Fibroblast of mammary gland (primary cell): ENCODE measurements at places on chromosomes 1 and 21.

- peak; percentile 74 for DNase-seq
Observed at GRCh38 chr1:60984062-60984799, 98.1 kb upstream of the NFIA start.

GRCh38 chr1:178496410-178497135 lies at the start of gene CLEC20A:
TSS of gene CLEC20A (minus strand) at chr1:178496964. CDS start at chr1:178496939, 25 bp downstream.
- DNase-seq, result no peak

- no peak for DNase-seq
Observed at GRCh38 chr1:93569489-93569888, 112.1 kb downstream of the BCAR3 start.

- no peak for DNase-seq
Observed at GRCh38 chr1:233652526-233652925, 38.6 kb downstream of the KCNK1 start.

- DNase-seq, result no peak
Observed at GRCh38 chr1:61356995-61357394, 274.6 kb downstream of the NFIA start.

GRCh38 chr21:30193201-30193600 lies 22.7 kb downstream of the CLDN8 start:
- peak; percentile 20 for DNase-seq

GRCh38 chr1:8239039-8239305 lies 78.9 kb upstream of the SLC45A1 start:
- DNase-seq, result peak; percentile 75

DNA sequence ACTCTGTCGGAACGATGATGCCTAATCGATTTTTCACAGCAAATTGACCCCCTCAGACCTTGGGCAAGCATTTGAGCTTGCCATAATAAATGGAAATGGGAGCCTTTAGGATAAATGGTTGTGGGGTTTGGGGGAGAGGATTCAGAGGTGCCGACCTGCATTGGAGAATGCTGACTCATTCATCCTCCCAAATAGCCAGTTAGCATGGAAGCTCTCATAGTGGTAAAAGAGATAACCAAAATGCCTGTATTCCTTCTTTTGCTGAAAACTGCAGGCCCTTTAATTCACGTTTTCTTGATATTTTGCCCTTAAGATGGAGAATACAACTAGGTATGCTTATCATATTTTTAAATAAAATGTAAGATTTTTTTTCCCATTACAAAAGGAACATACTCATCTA lies 392.6 kb upstream of the DEPDC1 start:
- no peak for DNase-seq

DNA sequence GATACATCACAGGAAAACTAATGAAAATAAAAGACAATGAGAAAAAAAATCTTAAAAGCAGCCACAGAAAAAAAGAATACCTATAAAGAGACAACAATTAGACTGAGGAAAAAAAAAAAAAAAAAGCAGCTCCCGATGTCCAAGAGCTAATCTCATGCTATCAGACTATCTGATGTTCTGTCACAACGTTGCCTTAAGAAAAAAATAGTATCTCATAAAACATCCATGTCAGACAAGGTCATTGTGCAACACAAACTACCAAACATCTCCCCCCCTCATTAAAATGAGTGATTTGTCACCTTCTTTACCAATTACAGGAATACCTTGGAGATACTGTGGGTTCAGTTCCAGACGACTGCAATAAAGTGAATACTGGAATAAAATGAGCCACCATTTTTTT lies 68.9 kb downstream of the ZNF644 start:
- DNase-seq, result no peak

DNA sequence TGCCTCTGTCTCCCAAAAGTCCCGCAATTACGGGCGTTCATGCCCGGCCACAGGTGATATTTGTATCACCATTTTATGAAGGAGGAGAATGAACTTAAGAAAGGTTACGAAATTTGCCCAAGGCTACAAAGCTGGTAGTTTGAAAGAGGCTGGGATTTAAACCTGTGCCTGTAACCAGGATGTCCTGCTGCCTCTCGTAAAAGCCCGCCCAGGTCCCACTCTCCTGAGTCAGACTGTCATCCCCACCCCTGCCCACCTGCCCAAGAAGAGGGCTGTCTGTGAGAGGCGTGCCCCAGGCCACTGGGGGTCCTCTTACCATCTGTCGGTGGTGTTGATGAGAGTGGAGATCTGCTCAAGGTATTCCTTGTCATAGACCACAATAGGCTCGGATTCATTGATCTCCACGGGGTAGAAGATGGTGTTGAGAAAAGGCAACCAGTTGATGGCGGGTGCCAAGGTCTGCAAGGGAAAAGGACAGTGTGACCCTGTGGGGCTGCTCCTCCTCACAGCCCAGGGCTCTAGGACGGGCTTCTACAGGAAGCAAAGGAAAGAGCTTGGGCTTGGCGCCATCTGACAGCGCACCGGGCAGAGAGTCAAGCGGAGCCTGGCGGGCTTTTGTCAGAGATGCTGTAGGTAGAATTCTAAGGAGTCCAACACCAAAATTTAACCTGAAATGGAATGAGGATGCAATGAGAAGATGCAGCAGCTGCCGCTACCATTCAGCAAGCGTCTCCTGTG lies 43.2 kb downstream of the ECE1 start:
- no peak for DNase-seq

GRCh38 chr1:5725855-5726585 lies 266.2 kb downstream of the NPHP4 start:
- no peak for DNase-seq

DNA sequence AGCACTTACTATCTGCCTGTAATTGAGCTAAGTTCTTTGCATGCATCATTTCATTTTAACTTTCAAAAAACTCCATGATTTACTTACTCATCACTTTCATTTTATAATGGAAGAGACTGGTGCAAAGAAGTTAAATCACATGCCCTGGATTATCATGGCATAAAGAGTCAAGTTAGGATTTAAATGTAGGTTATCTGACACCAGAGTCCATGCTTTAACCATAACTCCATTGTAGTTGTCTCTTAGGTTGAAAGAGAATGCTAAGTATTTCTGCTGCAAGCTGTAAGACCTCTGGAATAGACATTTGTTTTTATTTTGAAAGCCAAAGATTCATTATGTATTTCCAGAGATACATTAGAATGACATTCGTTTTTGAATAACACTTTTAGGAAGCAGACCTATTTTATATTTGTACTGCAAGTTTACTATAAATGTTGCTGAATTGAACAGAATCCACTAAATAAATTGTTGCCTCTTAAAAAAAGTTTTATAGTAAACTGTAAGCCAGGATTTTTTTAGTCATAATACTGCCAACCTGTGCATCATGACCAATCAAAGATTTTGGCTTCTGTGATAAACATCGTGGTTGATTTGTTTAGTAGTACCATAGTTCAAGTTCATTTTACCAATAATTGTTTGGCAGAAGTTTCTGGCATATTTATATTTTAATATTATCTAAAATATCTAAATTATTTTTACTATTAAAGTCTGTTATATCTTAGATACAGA lies 26.1 kb downstream of the CFH start:
- DNase-seq, result no peak

DNA sequence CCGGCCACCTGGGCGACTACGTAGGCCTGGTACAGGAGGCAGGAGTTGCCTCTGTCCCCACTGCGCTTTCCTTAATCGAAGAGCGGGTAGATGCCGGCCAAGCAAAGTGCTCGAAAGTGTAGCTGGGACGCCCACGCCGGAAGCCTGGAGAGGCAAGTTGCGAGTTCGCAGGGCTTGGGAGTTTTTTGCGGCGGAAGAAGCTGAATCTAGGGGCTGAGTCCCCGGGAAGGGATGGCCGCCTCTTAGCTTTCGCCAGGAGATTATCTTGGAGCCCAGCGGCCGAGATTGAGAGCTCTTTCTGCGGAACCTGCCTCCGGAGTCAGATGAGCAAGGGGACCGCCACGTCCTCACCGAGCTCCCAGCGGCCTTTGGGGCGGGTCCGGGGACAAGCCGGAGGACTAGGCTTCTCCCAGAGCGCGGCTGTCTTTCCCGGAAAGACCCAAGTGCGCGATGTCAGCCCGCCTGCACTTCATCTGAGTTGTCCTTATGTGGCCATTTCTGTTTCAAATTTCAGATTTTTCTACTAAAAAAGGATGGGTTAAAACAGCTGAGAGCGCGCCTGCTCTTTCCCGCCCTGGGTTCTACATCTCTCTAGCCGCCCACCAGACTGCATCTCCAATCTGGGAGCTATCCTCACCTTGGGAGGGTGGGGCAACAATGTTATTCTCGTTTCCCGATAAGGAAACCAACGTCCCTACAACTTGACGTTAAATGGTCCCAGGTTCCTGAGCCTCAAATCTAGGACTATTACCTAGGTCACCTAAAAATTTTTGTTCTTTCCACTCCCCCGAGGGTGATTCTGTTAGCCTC lies 12.4 kb upstream of the TBX15 start:
- no peak for DNase-seq

DNA sequence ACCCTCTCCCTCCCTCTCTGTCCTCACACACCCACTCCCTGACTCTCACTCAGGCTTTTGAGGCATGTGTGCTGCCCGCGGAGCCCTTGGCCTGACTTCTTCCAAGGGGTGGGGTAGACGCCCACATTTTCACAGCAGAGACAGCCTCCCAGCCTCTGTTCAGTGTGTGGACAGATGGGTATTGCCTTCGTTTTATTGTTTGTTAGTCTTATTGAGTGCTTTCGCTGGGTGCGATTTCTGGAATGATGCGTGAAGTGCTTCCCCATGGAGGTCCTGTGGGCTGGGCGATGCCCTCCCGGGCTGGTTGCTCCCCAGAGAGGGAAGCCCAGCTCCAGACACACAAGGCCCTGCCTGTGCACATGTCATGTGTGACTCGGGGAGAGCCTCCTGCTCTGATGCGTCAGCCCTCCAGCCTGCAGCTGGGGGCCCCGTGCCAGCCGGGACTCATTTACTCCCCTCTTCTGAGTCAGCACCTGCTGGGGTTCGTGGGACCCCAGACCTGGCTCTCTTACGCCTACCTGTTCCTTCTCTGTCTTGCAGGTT lies 14.7 kb downstream of the PDXK start:
- peak; percentile 90 for DNase-seq

- peak; percentile 72 for DNase-seq
Observed at GRCh38 chr21:46097336-46098293, at the start of gene COL6A2. TSS of gene COL6A2 (plus strand) at chr21:46098112.

GRCh38 chr1:28256197-28256827 lies 3.0 kb upstream of the SESN2 start:
- DNase-seq, result no peak

DNA sequence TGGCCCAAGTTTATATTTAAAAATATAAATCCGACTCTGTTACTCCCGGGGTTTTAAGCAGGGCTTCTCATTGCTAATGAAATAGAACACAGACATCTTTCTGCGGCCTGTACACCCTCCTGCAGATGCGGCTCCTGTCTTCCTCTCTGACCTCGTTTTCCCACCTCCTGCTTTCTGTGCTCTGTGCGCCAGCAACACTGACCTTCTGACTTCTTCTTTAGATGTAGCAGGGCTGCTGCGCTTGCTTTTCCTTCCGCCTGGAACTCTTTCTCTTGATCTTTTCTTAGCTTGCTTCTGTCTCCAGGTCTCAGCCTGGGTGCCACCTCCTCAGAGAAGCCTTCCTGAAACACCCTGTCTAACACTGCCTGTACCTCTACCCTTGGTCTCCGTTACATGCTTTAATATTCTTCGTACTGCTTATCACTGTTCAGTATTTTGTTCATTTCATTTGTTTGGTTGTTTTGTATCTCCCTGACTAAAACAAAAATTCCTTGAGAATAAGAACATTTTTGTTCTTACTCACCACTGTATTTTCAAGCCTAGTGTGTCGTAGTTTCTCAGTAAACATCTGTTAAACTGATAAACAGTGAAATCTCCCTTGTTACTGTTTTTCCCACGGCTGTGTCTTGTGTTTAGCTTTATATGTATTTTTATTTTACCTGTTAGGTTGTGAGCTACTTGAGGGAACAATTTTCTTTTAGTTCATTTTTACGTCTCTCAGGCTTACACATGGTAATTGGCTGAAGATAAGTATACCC lies 79.0 kb downstream of the ST3GAL3 start:
- peak; percentile 50 for DNase-seq

DNA sequence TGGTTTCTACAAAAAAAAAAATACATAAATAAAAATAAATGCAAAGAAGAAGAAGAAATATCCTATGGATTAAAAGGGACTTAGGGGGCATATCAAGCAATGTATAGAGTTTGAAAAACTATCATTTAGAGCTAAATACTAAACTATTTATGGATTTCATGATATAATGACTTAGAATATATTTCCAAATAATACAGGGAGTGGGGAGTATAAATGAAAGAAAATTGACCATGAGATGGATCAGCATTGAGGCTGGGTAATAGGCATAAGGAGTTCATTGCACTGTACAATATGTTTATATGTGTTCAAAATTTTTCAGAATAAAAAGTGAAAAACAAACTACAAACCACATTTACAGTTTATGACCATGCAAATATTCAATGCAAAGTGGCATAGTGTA lies 18.8 kb downstream of the NHLH2 start:
- no peak for DNase-seq

DNA sequence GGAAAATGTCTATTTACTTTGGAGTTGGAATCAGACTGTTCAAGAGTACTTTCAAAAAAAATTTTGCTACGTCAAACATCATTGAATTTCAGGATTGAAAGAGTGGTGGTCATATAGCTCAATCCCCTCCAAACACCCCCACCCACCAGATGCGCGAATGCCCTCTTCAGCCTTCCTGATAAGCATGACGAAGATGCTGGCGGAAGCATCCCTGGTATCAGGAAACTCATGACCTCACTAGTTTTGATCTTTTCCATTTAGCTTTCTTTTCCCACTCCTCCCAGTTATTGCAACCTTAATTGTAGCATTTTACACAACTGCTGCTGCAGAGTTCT lies 104.4 kb downstream of the LEPR start:
- DNase-seq, result no peak

- no peak for DNase-seq
Observed at GRCh38 chr1:19068639-19069276, 112.3 kb upstream of the IFFO2 start.

GRCh38 chr1:183590244-183591191 lies at the start of gene NCF2:
TSS of gene NCF2 (minus strand) at chr1:183590459. CDS start at chr1:183590329, 130 bp downstream.
- peak; percentile 29 for DNase-seq

DNA sequence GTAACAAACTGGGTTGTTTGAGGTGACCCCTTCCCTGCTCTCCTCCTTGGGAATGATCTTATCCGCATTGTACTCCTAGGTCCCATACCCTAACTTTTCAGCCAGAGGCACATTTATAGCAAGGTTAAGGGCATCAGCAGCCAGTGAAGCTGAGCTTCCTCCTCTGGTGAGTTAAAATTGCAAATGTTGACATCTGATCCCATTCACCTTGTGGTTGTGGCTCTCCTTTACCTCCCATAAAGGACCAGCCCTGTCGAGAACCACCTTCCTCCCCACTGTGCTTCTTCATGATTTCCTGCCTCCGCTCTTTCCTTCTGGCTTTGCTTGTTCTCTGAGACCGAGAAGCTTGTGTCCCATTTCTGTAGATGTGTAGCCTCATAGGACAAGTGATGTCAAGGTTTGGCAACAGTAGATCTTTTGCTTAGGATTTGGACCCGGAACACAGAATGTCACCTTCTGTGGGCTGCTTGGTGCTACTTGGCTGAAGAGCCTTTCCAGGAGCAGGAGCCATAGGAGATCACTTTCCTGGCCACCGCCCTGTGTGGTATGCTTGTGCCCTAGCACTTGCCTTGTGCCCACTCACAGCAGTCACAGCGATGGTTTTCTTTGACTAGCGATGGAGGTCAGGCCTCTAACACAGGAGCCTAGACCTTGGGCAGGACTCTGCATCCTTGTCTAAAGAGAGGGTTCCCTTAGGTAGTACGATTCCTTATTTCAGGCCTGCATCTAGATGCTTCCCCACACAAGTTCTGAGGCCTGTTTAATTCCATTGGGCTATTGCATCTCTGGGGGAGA lies 18.8 kb downstream of the SZRD1 start:
- DNase-seq, result no peak

- DNase-seq, result no peak
Observed at GRCh38 chr1:154290921-154291320, 18.5 kb downstream of the HAX1 start.
